ENCODE measurements at places on chromosomes 7 and 10.

DNA sequence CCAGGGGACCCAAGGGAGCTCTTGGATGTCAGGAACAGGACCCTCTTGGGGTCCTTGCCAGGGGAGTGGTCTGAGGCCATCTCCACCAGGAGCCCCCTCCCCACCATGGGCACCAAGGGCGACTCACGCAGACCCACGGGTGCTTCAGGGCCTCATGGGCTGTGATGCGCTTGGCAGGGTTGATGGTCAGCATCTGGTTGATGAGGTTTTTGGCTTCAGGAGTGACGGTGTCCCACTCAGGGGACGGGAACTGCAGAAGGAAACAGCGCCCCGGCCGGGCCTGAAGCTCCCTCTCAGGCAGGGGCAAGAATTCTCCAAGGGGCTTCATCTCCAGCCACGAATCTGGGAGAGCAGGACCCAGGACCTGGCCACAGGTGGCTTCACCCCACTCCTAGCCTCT, 41.3 kb downstream of the YKT6 start:
- no peak for DNase-seq

DNA sequence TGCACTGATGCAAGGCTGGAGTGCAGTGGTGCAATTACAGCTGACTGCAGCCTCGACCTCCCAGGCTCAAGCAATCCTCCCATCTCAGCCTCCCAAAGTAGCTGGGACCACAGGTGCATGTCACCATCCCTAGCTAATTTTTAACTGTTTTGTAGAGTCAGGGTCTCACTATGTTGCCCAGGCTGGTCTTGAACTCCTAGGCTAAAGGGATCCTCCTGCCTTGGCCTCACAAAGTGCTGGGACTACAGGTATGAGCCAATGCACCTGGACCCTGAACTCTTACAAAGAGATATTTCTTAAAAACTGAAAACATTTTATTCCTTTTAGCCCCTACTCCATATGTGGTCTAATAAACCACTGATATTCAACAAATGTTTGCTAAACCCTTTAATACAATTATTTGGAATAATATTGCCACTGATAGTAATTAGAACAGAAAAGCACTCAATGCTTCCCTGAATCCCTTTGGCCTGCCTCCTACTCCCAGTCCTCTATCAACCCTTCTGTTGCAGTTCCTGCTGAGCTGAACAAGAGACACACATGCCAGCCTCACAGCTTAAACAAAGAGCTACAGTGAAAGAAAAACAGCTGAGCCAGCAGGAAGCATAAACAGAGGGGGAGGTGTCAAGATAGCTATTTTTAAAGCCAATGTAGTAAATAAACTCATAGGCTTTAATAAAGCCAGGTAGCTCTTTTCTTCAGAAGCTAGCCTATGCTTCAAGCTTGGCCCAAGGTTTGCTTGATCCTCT, 7.0 kb upstream of the GNAI1 start:
- no peak for DNase-seq

DNA sequence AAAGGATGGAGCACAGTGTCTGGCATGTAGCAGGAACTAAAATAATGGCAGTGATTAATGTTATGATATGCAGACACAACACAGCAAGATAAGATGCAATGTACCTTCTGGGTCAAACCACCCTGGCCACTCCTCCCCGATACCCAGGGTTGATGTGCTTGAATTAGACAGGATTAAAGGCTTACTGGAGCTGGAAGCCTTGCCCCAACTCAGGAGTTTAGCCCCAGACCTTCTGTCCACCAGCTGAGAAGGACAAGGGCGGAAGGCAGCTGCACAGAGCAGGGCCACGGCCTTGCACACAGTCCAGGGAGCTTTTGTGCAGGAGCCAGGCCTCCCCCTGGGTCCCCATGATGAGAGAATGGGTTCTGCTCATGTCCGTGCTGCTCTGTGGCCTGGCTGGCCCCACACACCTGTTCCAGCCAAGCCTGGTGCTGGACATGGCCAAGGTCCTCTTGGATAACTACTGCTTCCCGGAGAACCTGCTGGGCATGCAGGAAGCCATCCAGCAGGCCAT, at the start of gene RBP3:
RBP3 (plus strand) TSS at position 226 of the 514 bp plus-strand sequence; CDS start at position 348, 122 bp downstream.
- DNase-seq = no peak

DNA sequence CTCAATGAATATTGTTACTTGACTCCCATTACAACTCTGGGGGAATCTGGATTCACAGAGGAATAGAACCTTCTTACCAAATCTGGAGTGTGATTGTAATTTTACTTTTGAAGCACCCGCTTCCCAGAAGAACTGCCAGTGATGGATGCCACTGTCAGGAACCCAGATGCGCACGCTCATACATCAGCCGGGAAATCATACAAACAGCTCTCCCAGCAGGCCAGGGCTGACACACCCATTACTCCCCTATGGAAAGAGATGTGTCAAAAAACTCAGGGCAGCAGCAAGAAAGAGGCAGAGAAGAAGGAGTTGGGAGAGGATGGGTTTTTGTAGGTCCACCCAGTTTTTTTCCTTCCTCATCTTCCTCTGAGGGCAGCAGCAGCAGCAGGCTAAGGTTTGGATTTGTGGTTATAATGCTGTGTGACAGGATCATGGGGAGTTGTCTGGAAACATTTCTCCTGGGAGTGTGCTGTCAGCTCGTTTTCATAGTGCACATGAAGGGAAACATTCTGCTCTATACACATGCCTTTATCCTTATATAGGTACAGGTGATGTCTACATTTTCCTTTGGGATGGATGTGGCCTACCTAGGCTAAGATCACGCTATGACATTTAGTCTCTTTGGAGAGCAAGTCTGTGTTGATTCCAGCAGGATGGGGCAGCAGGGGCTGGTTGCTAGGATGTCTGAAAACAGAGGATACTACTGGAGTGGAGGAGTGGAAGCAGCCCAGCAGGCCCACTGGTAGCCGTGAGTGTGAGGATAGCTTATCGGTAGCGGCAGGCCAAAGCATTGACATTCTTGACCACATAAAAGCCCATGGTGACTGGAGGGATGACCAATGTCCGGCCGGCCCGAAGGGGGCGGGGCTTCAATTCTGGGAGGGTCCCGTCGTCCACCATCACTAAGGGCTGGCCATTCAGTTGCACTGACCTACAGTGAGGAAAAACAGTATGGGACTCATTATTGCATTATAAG, 12.4 kb upstream of the HPS1 start:
- no peak for DNase-seq

GRCh38 chr10:84540022-84540616, 211.7 kb downstream of the CCSER2 start:
- DNase-seq = no peak

DNA sequence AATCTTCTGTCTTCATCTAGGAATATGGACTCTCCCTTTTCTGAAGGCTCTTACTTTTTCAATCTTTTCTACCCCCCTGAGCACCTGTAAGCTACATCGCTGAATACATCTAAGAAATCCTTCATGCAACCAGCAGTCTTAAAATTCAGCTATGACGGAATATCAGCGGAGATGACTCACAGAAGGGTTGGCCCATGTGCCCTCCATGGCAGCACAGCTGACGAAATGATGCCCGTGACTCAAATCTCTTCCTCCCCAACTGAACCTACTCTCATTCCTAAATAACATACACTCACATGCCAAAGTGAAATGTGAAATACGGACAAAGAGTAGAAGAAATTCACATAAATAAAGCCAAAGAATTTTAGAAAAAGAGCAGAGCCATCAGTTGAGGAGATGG, 30.3 kb upstream of the NCAPG2 start:
- DNase-seq = no peak

DNA sequence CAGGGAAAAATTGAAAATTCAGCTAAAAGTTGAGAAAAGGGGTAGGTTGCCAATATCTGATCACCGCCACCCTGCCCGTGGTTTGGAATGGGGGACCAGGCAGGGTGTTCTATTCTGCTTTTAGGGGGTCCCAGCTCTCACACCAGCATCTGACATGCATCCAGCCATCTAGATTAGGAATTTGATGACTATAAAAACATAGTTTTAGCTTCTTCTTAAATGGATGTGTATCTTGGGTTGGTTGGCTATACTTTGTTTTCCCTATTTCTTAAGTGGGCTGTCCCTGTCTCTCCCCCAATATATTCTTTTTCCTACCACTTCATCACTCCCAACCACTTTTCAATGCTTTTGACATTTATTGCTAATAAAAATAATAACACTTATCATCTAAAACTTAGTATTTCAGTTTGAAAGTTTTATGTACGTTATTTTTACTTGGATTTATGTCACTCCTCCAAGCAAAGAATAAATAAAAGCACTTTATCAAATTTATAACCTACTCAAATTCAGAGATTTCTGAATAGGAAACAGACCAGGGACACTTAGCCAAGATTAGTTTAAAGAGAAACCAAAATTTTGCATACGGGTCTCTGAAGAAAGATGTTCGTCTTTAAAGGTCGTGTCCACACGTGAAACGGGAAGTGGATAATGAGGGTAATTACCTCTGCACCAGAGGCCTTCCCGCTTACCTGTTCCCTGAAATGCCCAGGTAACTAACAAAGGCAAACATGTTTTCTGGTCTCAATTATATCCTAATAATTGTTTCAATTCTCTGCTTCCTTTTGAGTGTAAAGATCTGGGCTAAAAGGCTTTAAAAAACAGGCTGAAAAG, 233.2 kb upstream of the AUTS2 start:
- DNase-seq = no peak

DNA sequence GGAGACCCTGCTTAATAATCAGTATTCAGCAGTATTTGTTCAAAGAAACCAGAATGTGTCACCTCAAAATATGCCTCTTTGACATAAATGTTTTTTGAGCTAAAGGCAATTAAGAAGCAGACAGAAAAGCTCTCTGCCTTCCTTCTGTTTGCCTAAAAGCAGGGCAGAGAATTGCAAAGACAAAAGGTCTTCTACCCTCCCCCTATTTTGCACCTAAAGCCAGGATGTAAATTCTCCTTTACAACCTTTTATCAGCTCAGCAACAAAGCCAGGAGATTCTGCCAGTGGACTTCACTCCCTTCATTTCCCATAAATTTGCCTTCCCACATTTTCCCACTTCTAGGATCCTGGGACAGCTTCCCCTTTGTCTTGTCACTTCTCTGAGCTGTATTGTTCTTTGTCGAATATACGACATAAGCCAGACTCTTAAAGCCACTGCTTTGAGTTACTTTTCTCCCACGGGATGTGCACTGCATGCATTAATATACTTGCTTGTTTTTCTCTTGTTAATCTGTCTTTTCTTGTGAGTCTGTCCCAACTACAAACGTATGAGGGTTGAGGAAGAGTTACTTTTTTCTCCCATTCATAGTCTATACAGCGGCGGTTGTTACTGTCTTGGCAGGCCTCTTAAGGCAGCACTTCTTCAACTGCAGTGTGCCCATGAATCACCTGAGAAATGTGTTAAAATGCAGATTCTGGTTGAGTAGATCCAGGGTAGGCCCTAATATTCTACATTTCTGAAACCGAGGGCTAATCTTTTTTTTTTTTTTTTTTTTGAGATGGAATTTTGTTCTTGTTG, 48.2 kb downstream of the ST8SIA6 start:
- DNase-seq = no peak

DNA sequence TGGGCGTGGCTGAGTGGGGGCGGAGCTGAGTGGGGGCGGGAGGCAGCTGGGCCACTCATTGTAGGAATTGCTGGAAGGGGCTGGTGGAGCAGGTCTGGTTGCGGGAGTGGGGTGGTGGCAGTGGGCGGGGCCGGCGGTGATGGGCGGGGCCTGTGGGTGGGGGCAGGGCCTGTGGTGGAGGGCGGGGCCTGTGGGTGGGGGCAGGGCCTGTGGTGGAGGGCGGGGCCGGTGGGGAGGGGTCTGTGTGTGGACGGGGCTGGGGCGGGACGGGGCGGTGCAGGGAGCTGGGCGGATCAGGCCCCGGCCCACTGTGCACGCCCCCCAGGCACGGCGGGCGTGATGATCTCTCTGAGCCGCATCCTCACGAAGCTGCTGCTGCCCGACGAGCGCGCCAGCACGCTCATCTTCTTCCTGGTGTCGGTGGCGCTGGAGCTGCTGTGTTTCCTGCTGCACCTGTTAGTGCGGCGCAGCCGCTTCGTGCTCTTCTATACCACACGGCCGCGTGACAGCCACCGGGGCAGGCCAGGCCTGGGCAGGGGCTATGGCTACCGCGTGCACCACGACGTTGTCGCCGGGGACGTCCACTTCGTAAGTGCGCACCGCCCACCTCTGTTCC, 14.0 kb downstream of the SLC29A4 start:
- peak; percentile 65 for DNase-seq

- DNase-seq = no peak
Measured at GRCh38 chr10:95850791-95851190, 57.0 kb upstream of the CC2D2B start.

GRCh38 chr10:5816170-5816569, 2.9 kb upstream of the GDI2 start:
- no peak for DNase-seq

DNA sequence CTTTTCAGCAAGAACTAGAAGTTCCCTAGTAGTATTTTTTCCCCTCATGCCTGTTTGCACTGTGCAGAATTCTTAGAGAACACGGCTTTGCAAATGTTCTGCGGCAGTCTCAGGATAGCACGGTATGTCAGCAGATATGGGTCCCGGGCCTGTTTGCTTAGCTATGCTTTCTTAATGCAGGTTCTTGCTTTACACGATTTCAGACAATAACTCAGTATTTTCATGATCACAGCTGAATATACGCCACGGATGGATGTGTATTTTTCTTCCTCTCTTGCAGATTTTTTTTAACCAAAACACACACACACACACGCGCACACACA, 137.3 kb downstream of the HECW1 start:
- DNase-seq = no peak

- DNase-seq = no peak
Measured at GRCh38 chr10:110747609-110748464, 103.7 kb downstream of the RBM20 start.

GRCh38 chr7:17120756-17121155, 177.7 kb upstream of the AHR start:
- no peak for DNase-seq

DNA sequence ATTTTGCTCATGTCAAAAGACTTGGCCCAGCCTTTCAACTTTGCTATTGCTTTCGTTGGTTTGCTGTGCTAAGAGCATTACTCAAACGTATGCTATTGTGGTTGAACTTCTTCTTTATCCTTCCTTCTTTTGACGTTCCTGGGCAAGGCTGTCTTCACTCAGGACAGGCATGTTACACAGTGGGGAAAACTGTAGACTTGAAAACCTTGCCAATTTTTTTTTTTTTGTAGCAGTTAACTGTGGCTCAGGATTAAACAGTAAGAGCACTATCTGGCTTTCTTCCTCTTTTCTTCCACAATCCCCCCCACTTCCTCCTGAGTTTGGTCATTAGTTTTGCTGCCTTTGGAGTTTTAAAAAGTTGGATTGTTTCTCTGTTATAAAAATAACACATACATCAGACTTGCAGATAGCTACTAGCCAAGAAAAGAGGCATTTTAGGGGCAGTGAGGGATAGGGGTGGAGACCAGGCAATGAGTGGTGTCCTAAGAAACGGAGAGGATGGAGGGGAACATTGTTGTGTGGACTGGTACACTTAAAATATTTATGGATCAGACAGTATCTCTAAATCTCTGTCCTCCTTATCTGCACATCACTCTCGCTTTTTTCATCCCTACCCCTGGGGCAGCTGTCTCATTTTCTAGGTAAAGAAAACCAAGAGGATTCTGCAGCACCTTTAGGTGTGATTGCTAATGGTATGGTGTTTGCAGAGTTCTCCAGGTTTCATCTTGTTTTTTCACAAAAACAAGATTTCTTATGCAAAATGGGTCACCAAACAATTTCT, 181.7 kb downstream of the LRMDA start:
- no peak for DNase-seq

GRCh38 chr10:116469437-116469836, 41.8 kb downstream of the PNLIPRP3 start:
- no peak for DNase-seq

GRCh38 chr10:131444862-131445461, 133.4 kb upstream of the TCERG1L start:
- no peak for DNase-seq

Measured in stimulated activated CD4-positive, alpha-beta T cell treated with anti-CD3 and anti-CD28 coated beads, Interleukin-4, amount 100 ng/mL, for 4 hours (primary cell).